CD4-positive, alpha-beta T cell treated with Interleukin-21 for 1 hour (primary cell): ENCODE measurements at places on chromosomes 2 and 18.

DNA sequence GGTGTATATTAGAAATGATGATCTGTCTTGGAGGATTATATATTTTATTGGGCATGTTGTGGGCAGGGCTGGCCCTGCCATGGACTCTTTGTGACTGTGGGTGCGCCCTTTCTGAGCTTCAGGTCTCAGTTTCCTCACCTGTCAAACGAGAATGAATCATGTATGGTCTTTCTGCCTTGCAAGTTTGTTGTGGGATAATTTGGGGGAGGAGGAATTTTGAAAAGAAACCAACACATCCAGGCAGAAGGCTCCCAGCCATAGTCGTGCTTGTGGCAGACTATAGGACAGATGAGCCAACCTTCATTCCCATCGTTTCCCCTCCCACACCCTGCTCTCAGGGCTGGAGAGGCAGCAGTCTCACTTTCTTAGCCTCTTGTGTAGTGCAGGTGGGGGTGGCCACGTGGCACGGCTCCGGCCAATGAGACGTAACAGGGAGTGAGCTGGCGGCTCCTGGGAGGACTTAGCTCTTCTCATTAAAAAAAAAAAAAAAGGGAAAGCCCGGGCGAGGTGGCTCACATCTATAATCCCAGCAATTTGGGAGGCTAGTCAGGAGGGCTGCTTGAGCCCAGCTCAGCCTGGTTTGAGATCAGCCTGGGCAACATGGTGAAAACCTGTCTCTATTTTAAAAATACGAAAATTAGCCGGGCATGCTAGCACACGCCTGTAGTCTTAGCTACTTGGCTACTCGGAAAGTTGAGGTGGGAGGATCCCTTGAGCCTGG lies 63.1 kb downstream of the RHOB start:
- no peak for DNase-seq

DNA sequence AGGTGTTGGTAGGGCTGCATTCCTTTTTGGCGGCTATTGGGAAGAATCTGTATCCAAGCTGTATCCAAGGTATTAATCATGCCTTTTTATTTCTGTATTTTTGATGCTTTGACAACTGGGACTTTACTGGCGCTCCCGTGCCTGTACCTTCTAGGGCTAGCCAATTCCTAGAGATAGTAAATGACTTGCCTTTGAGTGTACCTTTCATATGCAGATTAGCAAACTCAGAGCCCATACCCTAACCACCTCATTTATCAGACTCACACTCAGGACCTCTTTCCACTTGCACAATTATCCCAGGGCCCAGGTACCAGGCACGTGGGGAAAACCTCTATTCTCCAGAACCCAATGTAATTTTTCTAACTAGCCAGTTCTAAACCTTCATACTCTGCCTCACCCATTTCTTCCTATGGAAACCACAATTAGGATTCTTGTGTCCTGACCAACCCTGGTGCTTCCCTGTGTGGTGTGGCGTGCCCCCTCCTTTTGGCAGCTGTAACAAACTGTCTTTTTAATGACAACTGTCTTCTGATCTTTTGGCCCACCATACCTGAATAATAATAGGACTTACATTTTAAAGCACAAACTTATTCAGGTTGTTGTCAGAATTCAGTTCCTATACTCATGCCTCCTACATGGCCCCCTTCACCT lies 65.8 kb upstream of the PNPT1 start:
- DNase-seq = no peak

- DNase-seq = no peak
Observed at GRCh38 chr2:20421988-20422370, 24.9 kb upstream of the RHOB start.

DNA sequence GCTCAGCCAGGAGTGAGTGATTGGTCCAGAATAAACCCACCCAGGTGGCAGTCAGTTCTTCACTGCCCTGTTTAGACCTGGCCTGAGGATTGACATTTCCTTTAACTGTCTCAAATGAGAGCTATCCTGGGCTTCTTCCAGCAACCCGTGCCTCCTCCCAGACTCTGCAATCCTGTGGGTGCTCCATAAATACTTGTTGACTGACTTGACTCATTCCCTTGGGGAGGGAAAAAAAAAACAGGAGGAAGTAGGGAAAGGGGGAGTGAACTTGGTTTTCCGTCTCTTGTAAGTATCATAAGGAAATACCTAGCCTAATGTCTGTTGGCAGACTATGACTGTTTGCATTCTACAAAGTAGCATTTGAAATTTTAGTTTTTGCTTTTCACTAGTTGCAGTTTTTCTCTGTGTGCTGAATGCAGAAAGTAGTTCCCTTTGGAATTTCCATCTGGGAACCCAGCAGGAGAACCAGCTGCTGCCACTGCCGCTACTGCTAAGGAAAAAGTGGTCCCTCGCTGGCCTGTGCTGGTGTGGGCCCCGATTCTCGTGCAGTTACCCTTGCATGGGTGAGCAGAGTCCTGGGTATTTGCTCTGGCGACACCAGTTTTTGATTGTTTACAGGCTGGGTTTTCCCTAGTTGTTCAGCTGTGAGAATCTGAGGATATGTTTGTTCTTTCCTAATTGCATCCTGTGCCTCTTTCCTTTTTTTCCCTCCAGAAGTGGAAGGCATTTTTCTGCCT lies 78.8 kb downstream of the TGOLN2 start:
- DNase-seq = no peak

- DNase-seq = no peak
Observed at GRCh38 chr18:76754351-76754750, 68.0 kb upstream of the ZNF236 start.

DNA sequence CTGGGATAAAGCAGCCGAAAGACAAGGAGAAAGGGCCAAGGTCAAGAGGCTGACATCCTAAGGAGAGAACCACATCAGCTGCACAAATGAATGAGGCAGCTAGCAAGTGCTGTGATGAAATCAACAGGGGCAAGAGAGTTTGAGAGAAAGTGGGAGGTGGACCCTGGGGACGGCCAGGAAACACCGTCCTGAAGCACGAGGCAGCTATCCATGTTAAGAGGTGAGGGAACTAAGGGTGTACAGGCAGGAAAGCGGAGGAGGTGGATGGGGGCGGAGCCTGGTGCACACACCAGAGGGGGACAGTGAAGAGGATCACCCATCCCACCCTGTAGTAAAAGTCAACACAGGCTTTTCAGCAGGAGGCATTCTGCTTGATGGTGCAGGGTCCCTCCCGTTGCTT lies 52.4 kb downstream of the HDLBP start:
- no peak for DNase-seq

DNA sequence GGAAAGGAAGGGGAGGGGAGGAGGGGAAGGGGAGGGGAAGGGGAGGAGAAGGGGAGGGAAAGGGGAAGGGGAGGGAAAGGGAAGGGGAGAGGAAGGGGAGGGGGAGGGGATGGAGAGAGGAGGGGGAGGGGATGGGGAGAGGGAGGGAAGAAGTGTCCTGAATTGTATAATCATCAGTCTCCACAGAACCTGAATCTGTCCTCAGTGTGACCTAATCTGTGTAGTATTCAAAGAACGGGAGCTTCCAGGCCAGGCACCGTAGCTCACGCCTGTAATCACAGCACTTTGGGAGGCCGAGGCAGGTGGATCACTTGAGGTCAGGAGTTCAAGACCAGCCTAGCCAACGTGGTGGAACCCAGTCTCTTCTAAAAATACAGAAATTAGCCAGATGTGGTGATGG lies 41.1 kb upstream of the CCDC150 start:
- DNase-seq = no peak

GRCh38 chr2:112644155-112644932 lies 1.4 kb upstream of the SLC20A1 start:
- DNase-seq = no peak

DNA sequence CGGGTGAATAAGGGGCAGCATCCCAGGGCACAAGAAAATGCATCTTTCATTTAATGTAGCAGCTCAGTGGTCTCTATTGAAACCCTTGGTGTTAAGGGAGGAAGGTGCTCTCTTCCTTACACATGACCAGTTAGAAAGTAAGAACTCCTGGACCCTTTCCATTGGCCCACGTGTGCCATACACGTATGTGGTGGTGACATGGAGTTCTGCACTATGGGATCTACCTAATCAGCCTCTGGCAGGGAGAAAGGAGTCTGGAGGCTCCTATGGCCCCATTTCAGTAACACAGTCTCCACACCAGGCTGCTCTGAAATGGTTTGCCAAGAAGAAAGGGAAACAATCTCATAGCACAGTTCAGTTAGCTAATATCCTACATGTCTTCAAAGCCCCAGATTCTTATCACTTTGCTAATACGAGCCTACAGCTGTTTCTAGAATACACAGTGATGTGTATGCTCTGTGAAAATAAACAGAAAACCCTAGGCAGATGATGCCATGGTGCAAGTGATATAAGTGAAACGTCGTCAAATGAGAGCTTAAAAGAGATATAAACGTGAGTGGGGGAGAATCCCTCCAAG lies 7.0 kb downstream of the EFEMP1 start:
- DNase-seq = no peak

GRCh38 chr2:709138-709765 lies 32.0 kb upstream of the TMEM18 start:
- DNase-seq = no peak

GRCh38 chr2:180495606-180496005 lies 484.8 kb upstream of the UBE2E3 start:
- DNase-seq = no peak

DNA sequence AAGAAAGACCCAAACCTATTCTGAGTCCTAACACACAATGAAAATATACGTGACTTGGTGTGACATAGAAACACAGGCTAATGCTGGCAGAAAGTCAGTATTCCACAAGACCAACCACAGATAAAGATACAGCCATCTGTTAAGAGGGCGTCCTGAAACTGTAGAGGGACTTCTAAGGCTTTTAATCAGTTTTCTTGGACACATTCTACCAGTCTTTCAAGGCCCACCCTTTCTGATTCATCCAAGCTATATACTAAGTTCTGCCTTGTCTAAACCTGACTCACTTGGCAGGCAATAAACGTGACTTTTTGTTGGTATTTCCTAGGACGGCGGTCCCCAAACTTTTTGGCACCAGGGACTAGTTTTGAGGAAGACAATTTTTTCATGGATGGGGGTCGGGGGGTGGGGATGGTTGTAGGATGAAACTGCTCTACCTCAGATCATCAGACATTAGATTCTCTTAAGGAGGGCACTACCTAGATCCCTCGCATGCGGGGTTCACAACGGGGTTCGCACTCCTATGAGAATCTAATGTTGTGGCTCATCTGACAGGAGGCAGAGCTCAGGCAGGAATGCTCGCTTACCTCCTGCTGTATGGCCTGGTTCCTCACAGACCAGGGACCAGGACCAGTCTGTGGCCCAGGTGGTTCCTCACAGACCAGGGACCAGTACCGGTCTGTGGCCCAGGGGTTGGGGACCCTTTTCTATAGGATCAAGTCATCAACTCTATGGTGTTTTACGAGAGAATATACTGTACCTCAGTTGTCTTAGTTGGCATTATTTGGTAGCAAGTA lies 61.4 kb downstream of the SP3 start:
- no peak for DNase-seq
